Activated T-helper 1 cell treated with anti-CD3 and anti-CD28 coated beads, Interleukin-2, amount 50 U/mL, for 16 hours (primary cell): ENCODE measurements at places on chromosomes 5 and 9.

GRCh38 chr9:74117731-74118130 is 379.4 kb upstream of the RORB start:
- DNase-seq = no peak

DNA sequence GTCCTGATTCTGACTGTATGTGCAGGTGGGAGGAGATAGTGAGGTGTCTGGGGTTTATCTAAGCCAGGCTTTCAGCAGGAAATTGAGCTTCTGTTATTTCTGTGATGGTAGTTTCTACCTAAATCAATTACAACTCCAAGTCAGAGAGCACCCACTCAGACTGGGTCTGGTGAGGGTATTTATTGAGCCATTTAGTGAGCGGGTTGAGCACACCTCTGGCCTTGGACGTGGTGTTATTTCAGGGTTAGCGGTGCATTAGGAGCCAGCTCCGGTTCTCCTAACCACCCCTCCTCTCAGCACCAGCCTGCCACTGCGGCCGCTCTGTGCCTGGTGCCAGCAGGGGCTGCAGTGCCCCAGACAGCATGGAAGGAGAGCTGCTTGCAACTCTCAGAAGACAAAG is 238.9 kb downstream of the CACNA1B start:
- no peak for DNase-seq

DNA sequence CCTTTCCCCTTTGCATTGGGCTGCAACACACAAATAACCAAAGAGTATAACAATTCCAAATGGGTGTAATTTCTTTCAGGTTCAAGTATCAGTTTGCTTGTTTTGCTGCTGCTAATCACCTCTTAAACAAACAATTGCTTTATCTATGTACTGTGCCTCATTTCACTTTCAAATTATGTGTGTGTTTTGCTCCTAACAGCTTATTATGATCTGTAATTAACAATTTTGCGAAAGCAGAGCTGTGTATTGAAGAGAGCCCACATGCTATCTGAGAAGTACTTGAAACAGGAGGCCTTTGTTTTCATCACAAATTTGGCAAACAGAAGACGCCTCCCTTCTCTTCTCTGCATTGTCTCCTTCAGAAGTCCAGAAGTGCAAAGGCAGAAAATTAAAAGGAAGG is 312.0 kb downstream of the TLE1 start:
- DNase-seq = no peak

DNA sequence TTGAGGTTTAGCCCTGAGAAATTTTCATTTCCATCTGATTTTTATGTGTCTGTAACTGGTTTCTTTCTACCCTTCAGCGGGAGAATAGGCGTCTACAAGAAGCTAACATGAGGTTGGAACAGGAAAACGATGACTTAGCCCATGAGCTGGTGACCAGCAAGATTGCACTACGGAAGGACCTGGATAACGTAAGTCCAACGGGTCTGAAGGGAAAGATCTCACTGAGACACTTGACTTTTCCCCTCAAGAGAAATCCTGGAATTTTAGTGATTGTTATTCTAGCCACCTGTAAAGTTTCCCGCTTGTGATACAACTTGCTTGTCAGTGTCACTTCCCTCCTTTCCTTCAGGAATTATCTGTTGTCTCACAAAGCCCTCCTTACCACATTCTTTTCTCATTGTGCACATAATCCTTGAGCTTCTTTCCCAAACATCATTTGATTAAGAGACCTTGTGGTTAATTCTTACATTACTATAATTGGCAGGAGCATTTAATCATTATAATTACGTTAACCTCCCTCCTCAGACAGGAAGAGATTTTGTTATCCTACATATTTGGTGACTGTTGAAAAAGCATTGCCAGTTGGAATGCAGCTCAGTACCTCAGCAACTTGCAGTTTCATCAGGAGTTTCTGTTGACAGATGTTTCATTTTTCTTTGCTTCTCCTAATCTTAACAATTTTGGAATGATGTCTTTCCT is 56.9 kb downstream of the GPR21 start:
- DNase-seq = no peak

DNA sequence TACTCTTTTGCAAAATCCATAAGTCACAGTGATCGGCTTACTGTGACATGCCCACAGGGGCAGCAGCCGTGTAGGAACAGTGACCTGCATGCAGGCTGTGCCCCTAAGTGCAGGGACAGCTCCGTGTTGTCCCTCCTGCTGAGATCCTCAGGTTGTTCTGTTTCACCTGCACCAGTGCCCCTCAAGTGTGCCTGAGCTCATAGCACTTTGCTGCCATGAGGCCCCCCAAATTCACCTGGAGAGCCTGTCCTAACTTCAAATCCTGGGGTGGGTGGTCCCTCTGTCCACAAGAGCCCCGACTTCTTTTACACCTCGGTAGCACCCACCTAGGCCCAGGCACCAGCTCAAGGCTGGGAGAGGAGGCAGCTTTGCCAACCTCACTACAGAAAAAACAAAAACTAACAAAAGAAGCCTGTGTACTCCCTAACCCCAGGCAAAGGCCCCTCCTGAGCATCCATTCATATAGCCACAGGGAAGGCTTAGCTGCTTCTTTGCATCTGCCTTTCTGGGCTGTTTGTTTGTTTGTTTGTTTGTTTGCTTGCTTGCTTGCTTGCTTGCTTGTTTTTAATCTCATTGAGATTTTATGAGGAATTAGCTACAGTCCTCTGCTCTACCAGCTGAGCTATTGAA is 214.5 kb downstream of the AUH start:
- DNase-seq = no peak
